Foreskin keratinocyte (primary cell): ENCODE measurements at places on chromosomes 6 and 20.

DNA sequence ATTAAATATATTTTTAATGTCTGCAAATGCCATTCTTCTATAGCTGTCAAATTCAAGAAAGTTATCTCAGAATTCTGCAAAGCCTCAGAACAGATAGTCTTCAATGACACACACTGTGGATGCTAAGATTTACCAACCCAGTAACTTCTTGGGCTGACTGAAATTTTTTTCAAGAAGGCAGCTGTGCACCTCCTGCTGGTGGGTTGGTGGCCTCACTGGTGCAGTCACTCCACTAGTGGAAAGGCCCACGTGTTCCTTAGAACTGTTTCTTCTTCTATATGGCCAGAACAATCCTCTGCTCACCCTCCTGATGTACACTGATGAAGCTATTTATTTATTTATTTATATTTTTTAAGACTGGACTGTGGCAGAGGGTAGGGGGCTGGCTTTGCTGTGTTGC, 28.1 kb upstream of the MTCL3 start:
- DNase-seq = no peak

DNA sequence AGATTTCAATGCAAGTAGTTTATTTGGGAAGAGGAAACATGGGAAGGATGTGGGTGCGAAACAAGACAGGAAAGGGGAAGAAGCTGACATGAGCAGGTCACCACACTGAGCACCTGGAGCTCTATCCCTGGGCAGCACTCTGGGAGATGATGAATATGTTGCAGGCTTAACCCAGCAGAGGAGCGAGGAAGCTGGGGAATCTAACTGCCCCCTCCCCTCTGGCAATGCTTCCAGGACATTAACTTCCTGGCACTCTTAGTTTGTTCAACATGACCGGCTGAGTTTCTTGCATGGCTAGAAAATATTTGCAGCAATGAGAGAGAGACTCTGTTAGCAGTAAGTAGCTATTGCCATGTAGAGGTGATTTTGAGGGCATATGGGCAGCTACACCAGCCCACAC, 4.9 kb upstream of the ADA start:
- DNase-seq = no peak

DNA sequence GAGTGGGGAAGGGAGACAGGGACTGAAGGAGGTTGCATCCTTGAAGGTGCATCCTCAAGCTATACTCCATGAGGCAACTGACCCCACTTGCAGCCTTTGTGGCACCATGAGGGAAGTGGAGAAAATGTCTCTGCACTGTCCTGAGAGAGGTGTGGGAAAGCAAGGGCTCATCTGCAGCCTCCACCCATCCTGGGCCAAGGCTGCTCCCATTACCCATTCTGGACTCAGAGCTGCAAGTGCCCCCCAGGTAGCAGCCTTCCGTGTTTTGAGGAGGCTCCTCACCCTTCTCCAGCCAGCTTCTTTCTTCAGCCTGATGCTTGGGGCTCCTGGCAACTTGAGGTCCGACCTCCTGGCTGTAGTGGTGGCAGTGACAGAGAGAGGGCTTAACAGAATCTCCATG, 294.6 kb downstream of the CDH26 start:
- no peak for DNase-seq

DNA sequence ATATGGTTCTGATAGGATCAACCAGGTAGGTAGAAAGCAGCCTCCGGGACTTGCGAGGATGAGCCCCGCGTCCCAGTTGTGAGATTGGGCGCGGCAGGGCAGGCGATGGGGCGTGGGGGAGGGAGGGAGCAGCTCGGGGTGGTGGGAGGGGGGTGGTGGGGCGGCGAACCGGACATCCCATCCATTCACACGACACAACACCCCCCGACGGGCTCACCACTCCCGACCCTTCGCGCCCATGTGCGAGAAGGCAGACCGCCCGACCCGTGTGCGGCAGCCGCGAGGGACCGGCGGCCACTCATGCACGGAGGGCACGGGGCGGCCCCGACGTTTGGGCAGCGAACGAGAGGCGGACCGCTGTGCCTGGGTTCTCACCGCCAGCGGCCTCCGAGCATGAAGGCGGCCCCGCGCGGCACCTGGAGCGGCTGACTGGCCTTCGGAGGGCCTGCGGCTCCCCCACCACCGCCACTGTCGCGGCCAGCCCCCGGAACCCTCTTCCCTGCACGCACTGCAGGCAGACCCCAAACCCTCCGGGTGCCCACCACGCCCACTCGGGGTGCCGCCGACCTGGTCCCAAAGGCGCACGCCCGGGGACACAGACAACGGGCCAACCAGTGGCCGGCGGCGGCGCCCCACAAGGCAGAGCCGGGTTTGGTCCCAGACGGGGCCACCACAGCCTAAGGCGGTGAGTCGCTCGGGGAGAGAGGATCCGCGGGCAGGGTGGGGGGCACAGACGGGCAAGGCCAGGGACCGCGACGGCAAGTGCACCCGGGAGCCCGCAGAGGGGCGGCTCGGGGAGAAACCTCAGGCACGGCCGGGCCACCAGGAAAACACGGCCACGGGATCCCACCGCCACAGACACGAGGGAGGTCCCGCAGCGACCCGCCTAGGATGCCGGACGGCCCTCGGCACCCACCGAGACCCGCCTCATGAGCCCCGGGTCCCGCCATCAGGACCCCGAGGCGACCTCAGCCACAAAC, 769.2 kb upstream of the DEFB115 start:
- DNase-seq = no peak

- no peak for DNase-seq
Observed at GRCh38 chr20:20712004-20712473, 405 bp downstream of the RALGAPA2 start.

GRCh38 chr6:158043586-158044524, 62.2 kb downstream of the SYNJ2 start:
- DNase-seq = no peak

GRCh38 chr6:31784098-31784925, 7.2 kb upstream of the VWA7 start:
- no peak for DNase-seq

- DNase-seq = no peak
Observed at GRCh38 chr6:100167585-100167984, 173.6 kb upstream of the MCHR2 start.

DNA sequence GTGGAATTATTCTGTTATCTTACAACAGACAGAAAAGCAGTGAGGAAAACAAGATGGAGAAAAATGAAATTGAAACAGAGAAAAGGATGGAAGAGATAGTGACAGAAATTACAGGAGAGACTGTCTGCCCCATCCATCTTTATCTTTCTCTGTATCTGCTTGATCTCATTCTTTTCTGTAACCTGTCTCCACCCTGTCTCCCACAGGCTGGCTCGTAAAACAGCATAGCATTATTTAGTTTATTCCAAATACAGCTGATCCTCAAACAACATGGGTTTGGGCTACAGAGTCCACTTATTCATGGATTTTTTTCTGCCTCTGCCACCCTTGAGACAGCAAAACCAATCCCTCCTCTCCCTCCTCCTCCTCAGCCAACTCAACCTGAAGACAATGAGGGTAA, 482.3 kb upstream of the JARID2 start:
- DNase-seq = no peak
